ENCODE measurements at places on chromosomes 3 and 15. TPM values are rescaled to one million over a fixed set of nuclear protein-coding genes. Genes with fewer than 3 reads are reported as not detected.

The TNFAIP8L3 gene
- total RNA-seq: 0.67 TPM

The AGBL1 gene
- total RNA-seq: not detected

The C3orf49 gene
- not detected for total RNA-seq

The TP63 gene
- total RNA-seq: not detected

The HDAC11 gene
- total RNA-seq: 7.4 TPM

The CCDC191 gene
- 0.65 TPM for total RNA-seq

DNA sequence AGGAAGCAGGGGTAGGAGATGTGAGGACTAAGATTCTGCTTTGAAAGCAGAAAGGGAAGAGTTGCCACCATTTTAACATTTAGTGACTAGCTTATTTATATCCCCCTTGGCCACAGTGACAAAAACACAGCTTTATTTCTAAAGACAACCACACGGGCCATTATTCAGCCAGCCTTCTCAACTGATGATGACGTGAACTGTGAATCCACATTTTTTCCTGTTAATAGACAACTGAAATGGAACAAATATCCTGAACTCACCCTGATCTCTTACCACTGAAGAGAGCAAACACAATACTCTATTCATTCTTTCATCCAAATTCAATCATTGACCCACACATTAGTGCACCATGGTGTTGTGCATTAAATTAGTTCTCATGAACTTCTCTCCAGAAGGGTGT, 145.1 kb downstream of the TNIK start:
- DNase-seq: no peak

DNA sequence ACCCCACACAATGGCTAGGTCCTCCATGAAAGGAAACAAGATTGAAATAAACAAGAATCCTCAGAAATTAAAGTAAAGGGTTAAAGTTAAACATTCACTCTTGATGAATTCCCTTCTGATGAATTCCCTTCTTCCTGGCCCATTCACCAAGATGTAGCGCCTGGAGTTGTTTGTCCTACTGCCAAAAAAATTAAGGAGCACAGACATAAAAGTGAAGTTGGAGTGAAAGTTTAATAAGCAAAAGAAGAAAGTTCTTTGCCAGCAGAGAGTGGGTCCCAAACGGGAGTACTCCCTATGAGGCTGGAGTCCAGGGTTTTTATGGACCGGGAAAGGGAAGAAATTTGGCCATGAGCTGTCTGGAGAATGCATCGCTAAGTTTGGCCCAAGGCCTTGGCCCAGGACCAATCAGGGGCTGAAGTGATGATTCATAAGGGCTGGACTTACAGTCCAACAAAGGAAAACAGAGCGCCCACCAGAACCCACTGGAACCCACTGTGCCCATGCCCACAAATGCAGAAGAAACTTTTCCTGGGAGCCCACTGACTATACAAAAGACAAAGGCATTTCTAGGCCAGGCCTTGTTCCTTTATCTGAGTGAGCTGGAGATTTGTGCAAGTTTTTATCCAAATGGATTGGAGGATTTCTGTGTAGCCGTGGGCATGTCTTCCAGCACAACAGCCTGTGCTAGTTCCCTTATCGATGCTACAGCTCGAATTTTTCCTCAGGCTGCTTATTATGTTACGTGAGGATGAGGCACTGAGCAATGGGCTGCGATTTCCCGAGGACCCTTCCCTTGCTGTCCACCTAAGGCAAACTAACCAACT, 1561.6 kb downstream of the OTOL1 start:
- DNase-seq: no peak

- no peak for DNase-seq
These were observed 365 bp downstream of the ZBED2 start for GRCh38 chr3:111594781-111595180.

GRCh38 chr3:118801899-118802298, 232.7 kb downstream of the IGSF11 start:
- no peak for DNase-seq

GRCh38 chr3:158522221-158523136, 48.5 kb upstream of the MLF1 start:
- no peak for DNase-seq

- DNase-seq: no peak
These were observed 3.3 kb downstream of the SCAMP2 start for GRCh38 chr15:74869726-74870407.

DNA sequence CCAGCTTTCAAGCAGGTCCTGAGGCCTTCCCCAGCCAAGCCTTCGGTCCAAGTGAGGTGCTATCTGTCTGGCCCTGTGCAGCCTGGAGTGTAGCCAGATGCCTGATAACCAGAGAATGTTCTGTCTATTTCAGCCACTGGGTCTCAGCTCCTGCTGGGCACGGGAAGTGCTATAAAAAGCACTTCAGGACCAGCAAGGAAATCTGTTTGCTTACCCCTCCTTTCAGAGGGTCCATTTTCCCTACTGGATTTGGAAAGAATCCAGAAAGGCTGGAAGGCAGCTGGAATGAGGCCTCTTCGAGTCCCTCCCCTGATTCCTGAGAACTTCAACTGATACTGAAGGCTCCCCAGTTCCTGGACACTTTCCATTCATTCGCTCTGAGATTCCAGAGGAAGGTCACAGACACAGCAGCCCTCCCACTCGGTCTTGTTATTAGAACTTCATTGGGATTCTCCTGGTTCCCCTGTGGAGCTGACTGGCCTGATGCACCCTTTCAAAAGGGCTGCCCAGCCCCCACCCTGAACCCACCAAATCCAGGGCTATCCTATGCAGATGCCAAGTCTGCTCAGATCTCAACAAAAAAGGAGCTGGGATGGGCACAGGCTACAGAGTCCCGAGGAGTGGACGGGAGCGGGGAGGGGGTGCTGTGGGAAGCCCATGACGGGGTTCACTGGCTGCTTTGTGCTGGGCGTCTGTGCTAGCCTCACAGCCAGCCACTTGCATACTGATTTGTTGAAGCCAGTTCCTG, 70.4 kb downstream of the UMPS start:
- DNase-seq: no peak

DNA sequence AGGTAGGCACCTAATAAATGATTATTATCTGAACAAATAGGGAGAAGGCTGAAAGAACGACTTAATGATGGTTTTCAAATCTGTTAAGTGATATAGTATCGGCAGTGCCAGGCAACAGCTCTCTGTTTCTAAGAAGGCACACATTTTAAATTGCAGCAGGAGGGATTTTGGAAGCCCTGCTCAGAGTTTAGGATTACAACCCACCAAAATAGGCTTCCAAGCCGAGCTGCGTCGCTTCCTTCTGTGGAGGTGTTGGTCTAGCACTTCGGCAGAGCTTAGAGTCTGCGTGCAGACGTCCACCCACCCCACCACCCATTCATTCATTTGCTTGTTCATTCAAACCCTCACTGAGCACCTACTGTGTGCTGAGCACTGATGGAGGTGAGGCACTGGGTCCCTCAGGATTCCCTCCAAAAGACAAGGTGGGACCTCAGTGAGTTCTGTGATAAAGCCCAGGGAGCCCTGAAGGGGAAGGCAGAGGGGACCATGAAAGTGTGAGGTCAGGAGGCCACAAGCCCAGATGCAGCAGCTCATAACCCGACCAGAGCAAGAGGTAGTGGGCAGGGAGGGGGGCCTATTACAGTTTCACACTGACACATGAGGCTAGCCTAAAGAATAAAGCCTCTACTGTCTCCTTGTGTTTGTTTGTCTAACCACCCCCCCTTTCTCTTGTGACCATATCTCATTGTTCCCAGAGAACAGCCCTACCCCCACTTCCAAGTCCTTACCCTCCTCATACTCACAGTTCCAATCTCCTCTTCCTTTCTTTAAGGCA, 8.9 kb downstream of the ADCY5 start:
- DNase-seq: no peak

- DNase-seq: no peak
These were observed 82.4 kb upstream of the RASGRF1 start for GRCh38 chr15:79172801-79173460.

DNA sequence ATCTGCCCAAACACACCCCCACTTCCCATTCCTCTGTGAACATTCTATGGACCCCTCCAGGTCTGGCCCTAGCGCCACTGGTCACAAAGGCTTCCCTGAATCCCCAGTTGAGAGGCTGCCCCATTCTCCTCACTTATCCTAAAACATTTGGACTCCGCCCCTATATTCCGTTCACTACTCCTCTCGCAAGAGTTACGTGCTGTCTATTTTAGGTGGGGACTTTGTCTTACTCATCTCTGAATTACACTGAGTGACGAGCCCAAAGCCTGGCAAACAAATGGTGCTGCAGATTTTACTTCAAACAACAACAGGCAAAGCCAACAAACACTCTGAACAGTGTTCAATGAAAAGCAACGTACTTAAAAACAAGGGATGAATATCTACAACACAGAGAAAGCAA, 14.5 kb downstream of the PCSK6 start:
- no peak for DNase-seq

GRCh38 chr3:129442947-129443346, 2.9 kb downstream of the IFT122 start:
- no peak for DNase-seq

DNA sequence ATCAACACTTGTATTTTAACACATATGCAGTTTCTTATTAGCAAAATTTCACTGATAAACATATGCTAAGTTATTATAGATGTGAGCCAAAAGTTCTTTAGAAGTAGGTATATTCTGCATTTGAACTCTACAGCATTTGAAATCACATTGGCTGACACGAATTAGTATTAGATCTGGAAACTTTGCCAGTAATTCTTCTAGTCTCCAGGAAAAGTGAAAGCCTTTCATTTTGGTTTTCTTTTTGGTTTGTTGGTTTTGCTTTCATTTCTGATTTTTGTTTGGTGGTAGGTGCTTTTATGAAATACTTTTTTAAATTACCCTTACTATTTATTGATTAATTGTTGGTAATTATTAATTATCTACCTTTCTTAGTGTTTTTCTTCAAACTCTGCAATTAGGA, 72.9 kb downstream of the RBMS3 start:
- DNase-seq: no peak

DNA sequence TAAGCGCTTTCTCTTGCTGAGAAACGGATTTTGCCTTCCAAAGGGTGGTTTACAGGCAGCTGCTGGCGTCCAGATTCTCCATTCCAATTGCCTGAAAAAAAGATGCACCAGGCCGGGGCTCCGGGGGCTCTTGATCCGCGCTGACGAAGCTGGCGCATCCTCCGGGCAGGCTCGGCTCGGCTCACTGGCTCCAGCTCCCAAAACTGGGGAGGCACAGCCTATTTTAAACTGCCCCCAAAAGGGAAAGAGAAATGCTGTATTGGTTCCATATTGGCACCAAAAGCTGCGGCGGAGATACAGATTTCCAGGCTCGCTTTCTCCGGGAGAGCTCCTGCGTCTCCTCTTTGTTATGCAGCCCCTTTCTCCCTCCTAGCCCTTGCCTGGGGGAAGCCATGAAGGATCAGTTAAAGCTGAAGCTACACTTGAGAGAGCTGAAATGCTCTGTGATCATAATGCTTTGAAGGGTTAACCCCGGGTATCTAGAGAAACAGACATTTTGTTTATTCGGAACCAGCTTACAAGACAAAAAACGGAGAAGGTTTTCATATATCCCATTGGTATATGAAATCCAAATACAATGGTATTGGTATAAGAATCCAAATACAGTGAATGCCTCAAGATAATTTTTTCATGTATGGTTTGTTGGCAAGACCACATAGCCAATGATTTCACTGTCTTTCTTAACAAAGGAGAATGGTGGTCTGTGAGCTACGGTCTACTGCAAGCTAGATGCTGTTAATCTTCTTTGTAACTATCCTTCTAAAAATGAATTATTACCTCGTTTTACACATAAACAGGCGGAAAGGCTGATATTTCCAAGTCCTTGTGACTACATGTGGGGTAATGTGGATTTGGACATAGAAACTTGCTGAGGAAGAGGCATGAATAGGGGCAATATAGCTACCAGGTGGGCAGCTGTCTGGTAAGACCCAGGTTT, 693 bp downstream of the CD200 start:
- peak; percentile 81 for DNase-seq
